ENCODE measurements at places on chromosomes 6 and 20. TPM values are rescaled to one million over a fixed set of nuclear protein-coding genes. Genes with fewer than 3 reads are reported as not detected.

- no peak for DNase-seq
Observed at GRCh38 chr6:149079911-149080491, 237.5 kb upstream of the TAB2 start.

Gene STXBP5
- polyA plus RNA-seq, result 32.5 TPM

Gene SAPCD1
- 11.1 TPM for polyA plus RNA-seq

- DNase-seq, result no peak
Observed at GRCh38 chr20:11965602-11966001, 47.9 kb downstream of the BTBD3 start.

Gene CASS4
- polyA plus RNA-seq, result 0.74 TPM

DNA sequence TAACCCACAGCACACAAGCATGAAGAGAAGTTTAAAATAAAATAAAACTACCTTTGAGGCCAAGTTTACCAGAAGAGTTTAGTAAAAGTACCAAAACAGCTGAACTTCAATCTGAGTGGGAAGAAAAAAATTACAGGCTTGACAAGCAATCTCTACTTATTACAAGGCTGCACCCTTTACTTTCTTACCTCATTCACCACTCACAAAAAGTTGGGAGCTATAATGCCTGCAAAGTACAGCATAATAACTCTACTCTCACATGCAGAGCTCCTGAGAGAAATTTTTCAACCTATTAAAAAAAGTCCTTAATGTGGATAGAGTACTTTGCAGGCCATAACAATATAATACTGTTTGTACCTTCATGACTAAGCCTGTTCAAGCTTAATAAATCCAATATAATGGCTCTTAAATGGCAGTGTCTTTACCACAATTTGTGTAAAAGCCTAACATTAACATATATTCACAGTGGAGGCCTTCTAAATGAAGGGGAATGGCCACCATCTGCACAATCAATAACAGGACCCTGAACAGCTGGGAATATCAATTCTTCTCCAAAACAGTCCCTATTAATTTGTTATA lies 103.1 kb downstream of the DST start:
- no peak for DNase-seq

Gene GFRAL
- polyA plus RNA-seq, result not detected

GRCh38 chr6:57276946-57277345 lies 40.5 kb upstream of the PRIM2 start:
- DNase-seq, result no peak

DNA sequence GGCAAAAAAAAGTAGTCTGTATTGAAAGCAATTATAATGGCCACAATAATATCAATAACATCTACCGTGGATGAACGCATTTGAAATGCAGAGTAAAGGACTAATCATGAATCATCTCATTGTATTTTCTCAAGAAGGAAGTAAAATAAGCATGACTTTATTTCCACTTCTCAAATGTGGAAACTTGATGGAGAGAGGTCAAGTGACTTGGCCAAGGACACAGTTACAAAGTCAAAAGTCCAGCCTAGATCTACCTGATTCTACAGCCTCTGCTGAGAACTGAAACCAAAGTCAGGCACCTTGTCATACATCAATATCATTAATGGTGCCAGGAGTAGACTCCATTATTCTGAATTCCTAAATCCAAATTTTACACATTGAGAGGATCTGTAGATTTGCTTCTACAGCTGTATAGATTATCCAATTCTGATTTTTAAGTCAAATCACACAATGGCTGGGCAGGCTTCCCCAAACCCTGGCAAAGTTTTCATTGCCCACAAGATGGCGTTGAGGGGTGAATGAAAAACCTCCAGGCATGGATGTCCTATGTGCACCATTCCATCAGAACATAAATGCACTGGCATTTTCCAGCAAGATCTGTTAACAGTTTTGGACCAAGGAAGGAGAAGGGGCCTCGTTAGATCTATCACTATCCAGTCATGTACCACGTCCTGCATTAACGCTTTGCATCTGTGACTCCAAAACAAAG lies 423.1 kb downstream of the MAFB start:
- no peak for DNase-seq
